Esophagus squamous epithelium (tissue), 5 donors: ENCODE measurements at places on chromosomes 12 and 14.

GRCh38 chr12:65335021-65335714, 56.7 kb downstream of the MSRB3 start:
- DNase-seq: no peak

DNA sequence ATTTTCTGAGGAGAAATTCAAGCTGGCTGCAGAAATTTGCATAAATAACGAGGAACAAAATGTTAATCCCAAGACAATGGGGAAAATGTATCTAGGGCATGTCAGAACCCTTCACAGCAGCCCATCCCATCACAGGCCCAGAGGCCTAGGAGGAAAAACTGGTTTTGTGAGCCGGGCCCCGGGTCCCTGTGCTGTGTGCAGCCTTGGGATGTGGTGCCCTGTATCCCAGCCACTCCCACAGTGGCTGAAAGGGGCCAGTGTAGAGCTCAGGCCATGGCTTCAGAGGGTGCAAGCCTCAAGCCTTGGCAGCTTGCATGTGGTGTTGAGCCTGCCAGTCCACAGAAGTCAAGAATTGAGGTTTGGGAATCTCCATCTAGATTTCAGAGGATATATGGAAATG, 57.7 kb downstream of the NPAS3 start:
- DNase-seq: no peak

DNA sequence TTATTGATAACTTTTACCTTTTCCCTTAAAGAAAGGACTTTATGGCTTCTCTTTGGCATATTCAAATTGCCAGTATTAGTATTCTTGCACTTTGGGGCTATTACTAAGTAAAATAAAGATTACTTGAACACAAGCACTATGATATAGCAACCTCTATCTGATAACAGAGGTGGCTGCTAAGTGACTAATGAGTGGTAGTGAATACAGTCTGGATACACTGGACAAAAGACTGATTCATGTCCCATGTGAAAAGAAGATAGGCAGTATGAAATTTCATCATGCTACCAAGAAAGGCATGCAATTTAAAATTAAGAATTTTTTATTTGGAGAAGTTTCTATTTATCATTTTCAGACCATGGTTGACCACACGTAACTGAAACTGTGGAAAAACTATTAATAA, 399.9 kb downstream of the FSCB start:
- no peak for DNase-seq

GRCh38 chr14:94921882-94922585, 152.1 kb upstream of the GSC start:
- no peak for DNase-seq

DNA sequence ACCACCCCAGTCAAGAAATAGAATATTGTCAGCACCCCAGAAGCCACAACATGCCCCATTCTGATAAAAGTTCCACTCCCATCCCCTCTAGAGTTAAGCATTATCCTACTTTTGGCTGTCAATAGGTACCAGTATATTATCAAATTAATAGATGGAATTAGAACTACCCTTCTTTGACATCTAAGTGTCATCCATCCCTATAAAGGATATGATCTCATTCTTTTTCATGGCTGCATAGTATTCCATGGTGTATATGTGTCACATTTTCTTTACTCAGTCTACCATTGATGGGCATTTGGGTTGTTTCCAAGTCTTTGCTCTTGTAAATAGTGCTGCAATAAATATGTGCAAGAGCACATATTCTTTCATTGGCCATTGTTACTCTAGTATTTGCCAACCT, 246.2 kb downstream of the SEC23A start:
- DNase-seq: no peak

GRCh38 chr14:34465069-34465859, 3.2 kb upstream of the SPTSSA start:
- DNase-seq: no peak

DNA sequence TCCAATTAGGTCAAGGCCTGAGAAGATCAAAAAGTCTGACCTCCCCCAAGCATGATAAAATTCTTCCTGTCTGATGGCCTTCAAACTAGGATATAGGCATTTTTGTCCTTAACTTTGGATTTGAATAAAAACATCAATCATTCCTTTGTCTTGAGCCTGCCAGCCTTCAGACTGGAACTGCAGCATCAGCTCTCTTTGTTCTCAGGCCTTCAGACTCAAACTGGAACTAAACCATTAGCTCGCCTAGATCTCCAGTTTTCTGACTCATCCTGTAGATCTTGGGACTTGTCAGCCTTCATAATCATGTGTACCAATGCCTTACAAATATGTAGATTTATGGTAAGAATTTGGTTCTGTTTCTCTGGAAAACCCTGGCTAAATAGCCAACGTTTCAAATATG, 721.7 kb downstream of the GALC start:
- no peak for DNase-seq

- no peak for DNase-seq
Observed at GRCh38 chr14:23139874-23140273, 20.8 kb upstream of the CEBPE start.

- no peak for DNase-seq
Observed at GRCh38 chr12:5905757-5906156, 39.3 kb downstream of the ANO2 start.

DNA sequence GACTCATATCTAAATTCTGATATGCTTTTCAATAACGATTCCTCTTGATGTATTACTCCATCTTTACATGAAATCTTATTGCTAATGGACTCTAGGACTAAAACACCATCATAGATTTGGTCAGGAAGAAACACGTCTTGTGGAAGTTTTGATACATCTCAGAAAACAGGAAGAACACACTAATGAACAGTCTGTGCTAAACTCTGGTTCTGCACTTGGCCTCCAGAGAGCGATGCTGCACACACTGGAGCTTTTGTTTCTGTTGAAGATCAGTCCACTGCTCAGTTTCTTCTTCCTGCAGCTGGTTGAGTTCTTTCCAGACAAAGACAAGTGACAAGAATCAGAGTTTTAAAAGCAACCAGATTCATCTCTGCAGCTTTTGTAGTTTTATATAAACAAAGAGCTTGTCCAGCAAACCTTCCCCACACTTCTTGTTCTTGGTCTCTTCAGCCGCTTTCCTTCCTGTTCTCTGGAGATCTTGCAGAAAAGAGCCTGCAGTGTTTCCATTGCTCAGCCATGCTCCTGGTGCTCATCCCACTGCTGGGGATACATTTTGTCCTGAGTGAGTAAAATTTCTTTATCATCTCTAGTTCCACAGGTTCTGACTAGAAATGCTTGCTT, 229.1 kb upstream of the OR4E1 start:
- DNase-seq: no peak

GRCh38 chr14:77964586-77964985, 164.7 kb downstream of the ADCK1 start:
- DNase-seq: no peak

GRCh38 chr14:89013698-89014568, 189.5 kb downstream of the TTC8 start:
- no peak for DNase-seq

GRCh38 chr12:125652681-125653080, 587.4 kb downstream of the AACS start:
- DNase-seq: no peak

DNA sequence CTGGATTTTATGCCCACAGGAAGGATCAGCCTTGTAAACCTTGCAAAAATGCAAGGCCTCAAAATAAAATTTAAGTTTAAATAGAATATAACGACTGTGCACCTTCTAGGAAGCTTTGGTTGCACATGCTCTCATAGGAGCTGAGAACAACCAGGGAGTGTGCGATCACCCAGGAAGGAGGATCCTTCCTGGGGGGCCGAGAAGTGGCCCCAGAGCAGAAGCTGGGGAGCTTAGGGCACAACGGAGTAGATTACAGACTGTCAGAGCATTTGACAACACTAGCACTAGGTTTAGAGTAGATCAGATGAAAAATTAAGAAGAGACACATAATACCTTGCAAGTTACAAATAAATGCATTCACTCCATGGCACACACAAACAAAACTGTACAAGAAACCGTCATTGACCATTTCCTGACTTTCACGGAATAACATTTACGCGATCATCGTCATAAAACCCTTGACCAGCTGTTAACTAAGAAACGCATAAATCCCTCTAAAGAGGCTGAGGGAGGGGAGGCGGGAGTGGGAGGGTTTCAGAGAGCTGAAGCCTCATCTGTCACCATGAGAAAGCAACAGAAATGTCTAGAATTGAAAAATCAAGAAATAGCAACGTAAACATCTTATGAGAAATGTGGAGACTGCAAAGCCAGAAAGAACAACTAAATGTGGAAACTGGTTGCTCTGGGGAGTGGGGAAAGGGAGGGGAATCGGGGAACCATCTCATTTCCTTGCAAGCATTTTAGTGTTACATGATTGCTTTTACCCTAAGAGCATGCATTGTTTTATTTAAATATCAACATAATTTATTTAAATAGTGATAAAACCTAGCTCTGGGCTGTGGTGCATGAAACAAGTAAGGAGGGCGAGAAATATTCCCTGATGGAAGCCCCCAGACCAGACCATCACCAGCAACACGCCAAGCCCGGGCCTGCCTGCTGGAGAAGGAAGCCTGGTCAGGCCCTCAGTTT, 13.1 kb upstream of the CCDC85C start:
- DNase-seq: no peak

GRCh38 chr14:37139710-37140109, 32.7 kb downstream of the SLC25A21 start:
- DNase-seq: no peak

- DNase-seq: no peak
Observed at GRCh38 chr14:75989134-75989533, 3.6 kb downstream of the IFT43 start.

DNA sequence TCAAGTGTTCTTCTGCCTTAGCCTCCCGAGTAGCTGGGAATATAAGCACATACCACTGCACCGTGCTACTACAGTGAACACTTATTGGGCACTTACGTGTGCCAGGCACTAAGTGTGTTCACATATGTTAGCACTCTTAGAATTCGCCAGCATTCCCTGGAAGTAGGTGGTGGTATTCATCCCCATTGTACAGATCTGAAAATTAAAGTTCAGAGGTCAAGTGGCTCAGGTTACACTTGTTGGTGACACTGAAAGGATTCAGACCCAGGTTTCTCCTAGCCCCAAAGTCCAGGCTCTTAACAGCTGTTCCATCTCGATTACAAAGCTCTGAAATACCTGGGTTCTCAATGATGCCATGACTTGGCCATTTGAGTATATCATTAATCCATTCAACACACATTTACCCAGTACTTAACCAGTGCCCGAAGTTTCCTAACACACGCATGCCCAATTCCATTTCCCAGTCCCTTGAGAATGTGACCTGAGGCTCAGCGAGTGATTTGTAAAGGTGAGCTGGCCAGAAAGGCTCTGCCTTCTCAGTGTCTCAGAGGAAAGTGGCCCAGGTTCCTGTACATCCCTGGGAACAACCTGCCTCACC, 4.8 kb downstream of the MVK start:
- DNase-seq: no peak

GRCh38 chr12:4477129-4477528, 31.5 kb upstream of the FGF6 start:
- no peak for DNase-seq

DNA sequence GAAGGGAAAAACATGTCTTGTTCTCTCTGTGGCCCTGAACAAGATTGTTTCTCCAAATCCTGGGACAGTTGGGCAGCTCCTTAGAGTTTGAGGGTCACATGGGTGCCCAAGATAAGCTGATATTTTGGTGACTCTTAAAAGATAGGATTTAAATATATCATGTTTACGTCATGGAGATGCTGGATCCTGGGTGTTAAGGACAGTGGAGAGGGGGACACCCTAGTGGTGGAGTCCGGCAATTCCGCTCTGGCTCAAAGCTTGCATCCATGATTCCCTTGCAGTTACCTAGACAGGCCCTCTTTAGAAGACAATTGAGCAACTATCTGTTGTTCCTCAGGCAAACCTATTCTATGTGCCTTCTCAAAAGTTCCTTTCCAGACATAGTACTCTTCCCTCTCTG, 101.8 kb downstream of the CMKLR1 start:
- no peak for DNase-seq

DNA sequence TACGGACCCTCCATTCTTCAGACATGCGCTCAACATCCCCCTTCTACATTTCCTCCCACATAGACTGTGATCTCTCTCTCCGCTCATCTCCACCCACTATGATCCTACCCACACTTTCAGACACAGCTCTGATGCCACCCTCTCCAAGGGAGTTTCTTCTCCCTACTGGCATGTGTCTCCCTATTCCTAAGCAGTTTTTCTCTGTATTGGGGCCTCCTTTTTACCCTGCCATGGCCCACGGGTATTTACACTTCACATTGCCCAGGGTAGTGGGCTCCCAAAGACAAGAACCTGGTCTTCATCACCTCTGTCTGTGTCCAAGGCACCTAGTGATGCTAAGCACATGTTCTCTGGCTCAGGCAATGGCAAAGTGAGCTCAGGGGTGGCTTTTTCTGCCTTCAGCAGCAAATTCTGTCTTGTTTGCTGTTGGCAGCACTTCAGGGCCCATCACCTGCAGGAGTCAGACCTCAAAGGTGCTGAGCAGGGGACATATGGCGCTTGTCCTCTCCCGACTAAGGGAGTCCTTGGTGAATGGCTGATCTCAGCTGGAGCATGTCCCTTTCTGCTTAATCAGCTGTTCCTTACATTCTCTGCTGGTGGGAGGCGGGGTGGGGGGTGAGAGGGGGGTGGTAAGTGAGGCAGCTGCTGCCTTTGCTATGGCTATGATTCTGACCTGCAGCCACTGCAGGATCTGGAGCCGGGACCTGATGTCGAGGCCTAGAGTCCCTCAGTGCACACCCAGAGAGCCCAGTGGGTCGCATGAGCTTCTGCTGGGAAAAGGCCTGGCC, 256.8 kb downstream of the PCNX1 start:
- no peak for DNase-seq

DNA sequence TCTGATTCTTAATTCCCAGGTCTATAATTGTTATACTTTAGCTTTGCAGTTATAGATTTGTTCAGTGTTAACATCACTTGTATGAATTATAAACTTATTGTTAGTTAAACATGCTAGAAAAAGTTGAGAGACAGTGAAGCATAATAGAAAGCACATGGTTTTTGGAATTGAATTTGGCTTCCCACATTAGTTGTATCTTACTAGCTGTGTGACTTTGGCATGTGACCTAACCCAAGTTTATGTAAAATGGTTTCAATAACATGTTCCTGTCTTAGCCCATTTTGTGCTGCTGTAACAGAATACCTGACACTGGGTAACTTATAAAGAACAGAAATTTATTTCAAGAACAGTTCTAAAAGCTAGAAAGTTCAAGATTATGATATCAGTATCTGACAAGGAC, 146.3 kb downstream of the PDE3A start:
- no peak for DNase-seq

DNA sequence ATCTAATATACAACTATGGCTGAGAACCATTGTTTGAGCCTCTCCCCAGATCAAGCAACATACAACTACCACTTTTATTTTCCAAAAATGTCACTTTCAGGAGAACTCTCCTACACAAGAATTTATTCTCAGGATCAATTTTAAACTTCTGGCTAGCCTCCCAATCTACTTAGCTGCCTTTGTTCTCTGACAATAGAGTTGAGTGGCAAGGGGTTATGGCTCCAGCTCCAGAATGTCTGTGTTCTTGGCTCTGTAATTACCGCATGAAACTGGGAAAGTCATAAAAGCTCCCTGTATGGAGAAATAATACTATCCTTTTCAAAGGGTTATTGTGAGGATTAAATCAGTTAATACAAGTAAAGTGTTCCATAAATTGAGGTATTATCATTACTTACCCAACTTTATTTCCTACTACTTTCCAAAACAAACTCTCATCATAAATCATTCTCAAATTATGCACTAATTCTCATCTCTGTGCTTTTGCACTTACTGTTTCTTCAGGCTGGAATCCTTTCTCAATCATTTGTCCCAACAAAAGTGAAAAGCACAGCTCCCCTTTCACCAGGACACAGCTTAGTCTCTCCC, 121.9 kb downstream of the GARIN6 start:
- DNase-seq: no peak
